ENCODE measurements at places on chromosomes 2 and 18.

DNA sequence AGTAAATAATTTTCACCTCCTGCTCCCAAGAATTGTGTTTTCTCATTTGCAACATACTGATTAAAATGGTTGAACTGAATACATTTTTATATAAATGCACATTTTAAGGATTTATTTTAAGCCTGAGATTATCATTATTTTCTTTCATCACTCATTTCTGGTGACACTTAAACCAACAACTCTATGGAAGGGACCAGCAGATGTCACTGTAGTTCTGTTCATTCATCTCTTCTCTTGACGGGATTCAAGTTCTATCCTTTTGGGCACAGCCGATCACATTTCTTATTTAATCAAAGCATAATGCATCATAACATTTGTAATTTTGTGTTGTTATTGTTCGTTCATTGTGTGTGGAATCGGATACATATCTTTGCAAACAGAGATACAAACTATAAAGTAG, 417.9 kb downstream of the HRH4 start:
- peak; percentile 83 for DNase-seq

- no peak for DNase-seq
Observed at GRCh38 chr2:185338104-185338503, 400.5 kb upstream of the FSIP2 start.

DNA sequence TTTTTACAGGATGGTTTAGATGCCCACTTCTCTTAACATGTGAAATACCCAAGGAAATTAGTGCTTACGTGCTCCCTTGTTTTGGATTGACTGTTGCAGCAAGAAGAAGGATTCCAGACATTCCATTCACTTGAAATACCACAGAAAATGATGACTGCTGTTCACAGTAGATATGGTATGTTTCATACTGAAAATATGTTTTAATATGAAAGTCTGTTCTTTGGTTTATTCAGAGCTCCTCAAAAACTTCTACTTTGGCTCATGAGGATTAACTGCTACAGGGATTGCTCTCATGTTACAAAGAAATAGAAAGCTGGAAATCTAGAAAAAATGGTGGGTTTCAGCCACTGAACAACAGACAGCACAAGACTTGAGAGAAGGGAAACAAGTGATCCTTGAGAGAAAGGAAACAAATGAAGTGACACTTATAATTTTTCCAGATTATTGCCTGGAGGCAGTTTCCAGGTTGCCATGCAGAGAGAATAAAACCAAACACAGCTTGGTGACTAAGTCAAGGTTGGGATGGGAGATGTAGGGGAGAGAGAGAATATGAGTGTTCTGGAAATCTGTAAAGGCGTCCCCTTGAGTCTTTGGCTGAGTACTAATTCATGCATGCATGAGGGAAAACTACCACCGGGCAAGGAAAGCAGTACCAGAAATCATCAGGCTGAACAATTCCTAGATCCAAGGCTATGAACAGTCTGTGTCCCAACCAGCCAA, 348.1 kb downstream of the CLIP4 start:
- no peak for DNase-seq

GRCh38 chr2:199404841-199405240, 52.9 kb downstream of the SATB2 start:
- DNase-seq, result no peak

DNA sequence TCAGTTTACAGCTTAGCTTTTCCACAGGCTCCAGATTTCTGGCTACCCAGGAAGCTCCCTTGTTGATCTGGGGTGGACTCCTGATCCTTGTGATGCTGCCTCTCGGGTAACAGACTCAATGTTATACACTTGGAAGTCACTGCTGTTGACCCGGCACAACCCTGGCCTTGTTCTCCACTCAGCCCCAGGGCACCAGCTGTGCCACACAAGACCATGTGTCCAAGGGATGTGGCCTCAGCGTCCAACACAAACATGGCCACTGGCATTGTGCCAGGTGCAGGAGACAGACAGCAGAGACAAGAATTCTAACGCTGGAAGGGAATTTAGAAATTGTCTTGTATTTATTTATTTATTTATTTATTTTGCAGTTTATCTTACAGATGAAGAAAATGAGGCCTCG, 39.0 kb upstream of the PPP4R1 start:
- peak; percentile 76 for DNase-seq

DNA sequence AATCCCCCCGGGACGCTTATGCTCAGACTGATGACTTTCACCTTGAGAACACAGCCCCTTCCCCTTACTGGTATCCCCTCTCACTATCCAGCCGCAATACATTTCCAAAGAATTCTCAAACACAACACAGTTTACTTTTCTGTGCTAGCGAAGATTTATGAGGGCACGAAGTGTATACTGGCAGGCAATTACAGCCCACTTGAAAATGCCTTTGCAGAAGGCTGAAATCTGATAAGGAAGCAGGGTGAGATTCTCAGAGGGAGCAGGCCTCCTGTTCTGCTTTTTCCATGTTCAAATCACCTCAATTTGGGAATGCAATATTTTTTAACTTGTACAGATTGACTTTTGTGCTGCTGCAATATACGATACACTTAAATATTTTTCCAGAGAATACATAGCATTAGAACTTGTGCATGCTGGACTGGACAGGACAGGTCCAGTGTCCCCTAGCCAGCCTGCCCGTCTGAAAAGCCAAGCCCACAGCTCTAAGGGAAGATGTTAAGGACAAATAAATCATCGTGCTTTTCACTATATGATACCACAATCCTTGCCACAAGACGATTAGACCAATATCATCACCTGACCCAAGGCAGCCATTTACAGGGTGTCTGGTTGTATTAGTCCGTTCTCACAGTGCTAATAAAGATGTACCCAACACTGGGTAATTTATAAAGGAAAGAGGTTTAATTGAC, 262.1 kb downstream of the EPHA4 start:
- DNase-seq, result no peak

DNA sequence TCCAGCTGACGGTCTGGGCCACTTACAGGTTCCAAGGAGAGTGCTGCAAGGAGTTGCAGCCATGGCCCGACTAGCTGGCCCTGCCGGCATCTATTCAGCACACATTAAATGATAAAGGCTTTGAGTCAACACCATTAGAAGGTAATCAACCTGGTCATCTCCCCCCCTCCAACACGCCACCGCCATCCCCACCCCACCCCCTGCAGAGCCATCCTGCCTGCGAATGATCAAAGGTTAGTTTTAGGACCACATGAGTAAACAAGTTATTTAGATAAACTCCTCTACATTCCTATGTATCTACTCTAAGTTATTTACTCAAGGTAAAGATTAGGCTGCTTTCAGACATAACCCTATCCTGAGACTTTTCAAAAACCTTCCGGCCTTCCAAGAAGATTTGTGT, 349.3 kb upstream of the SLC39A10 start:
- DNase-seq, result no peak

- DNase-seq, result peak; percentile 5
Observed at GRCh38 chr18:56962322-56962721, 184.6 kb upstream of the BOD1L2 start.

- no peak for DNase-seq
Observed at GRCh38 chr18:39191058-39191457, 1625.5 kb upstream of the CELF4 start.

DNA sequence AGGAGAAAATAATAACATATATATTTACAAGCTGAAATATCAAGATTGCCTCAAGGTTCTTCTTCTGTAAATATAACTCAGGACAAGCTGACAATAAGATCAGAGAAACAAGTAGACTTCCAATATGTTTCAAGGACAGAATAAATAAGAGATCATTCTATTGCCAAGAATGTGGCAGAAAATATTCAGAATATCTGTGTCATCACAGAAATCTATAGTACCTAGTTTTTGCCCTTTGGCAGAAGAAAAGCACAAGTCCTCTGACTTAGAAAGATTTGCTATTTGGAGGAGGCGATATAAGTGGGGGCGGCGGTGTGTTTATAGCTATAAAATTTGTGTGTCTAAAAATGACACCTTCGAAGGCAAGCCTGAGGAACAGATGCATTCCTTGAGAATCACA, 34.3 kb downstream of the ARHGAP15 start:
- DNase-seq, result no peak

GRCh38 chr18:42033137-42033810, 78.2 kb downstream of the PIK3C3 start:
- no peak for DNase-seq

GRCh38 chr18:23580677-23581367, 5.5 kb downstream of the NPC1 start:
- DNase-seq, result no peak

- no peak for DNase-seq
Observed at GRCh38 chr2:234478121-234478858, 18.6 kb downstream of the ARL4C start.

- no peak for DNase-seq
Observed at GRCh38 chr2:170533156-170533555, 182.0 kb upstream of the SP5 start.

GRCh38 chr18:6249788-6250187, 164.9 kb downstream of the L3MBTL4 start:
- no peak for DNase-seq

GRCh38 chr2:240232961-240233884, 92.8 kb upstream of the OTOS start:
- peak; percentile 87 for DNase-seq

- DNase-seq, result peak; percentile 9
Observed at GRCh38 chr2:3127710-3128109, 249.9 kb downstream of the EIPR1 start.

DNA sequence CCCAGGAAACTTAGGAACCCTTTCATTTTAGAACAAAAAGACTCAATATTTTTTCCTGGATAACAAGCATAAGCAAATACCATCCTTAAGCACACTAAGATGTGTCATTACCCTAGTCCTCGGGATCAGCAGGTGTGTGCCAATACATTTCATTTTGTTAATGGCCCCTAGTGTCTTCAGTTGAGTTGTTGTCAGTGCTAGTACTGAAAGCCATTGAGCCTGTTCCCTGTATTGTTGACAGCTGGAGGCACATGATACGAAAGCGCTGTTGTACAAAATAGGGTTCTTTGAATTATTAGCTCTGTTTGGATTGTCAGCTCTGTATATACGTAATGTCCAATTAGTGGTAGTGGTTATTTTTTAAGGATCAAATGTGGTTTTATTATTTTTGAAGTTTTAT, 29.5 kb downstream of the VAPA start:
- DNase-seq, result no peak

DNA sequence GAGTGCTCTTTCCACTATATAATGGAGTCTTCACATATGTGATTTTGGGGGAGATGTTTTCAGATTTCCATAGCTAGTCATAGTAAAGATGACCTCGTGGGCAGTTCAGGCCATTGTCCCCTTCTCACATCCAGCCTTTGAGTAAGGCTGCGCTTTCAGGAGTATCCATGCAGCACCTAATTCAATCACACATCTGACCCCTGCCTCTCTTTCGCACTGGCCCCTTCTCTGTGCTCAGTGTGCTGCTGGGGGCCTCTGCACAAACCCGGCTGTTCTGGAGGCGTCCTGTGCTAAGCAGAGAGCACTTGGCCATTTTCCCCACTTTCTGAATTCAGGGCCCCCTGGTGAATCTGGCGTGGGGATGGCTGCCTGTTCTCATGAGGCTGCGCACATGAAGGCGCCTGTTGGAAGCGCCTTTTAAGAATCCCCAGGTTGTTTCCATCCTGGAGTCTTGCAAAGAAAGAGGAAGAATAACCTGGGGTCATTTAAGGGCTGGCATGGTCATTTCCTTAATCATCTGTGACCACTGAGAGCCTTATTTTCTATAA, 96.0 kb upstream of the ALPP start:
- DNase-seq, result no peak

DNA sequence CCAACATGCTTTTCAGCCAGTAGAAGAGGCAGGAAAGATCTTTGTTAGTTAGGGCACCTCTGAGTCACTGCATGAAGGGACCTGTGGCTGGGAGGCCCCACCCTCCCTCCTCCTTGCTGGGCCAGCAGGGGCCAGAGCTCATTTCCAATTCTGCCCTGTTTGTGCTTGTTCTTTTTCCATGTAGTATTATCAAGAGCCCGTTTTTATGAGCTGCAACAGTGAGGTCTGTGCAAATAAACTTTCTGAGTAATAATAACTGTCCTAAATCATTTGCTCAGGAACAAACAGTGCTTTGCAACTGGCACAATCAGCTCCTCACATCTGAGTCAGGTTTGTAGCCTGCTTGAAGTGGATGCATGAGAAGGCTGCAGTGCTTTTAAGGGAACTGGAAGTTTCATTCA, 128.0 kb downstream of the ARL4C start:
- no peak for DNase-seq

DNA sequence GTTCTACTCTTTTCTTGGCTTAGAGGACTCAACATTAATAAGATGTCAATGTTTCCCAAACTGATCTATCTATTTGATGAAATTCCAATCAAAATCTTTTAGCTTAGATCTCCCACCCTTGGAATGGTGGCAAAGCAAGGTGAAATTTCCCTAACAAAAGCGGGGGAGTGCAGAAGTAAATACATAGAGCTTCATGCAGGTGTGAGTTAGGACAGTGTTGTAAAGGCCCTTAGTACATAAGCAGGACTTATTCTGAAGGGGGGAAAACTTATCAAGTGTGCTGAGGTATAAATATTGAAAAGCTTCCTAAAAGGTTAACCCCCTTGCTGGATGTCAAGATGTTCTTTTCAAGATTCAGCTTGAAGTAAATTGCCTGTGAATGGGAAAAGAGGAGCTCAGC, 608.6 kb upstream of the CELF4 start:
- no peak for DNase-seq

DNA sequence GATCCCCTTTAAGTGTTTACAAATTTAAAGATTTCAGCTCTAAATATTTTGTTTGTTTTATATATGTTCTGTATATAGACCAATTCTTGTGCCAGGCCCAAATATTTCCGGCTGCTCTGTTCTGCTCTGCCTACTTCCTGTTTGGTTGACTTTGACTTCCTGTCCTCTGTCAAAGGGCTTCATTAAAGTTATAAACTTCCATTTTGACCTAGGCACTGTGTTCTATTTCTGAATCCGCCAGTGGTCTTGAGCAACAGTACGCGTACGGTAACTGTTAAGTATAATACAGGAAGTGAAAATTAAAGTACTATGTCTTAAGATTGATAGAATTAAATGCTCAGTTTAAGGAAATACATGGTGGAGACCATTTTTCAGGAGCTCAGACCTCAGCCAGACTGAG, 13.5 kb upstream of the REL start:
- DNase-seq, result peak; percentile 26

DNA sequence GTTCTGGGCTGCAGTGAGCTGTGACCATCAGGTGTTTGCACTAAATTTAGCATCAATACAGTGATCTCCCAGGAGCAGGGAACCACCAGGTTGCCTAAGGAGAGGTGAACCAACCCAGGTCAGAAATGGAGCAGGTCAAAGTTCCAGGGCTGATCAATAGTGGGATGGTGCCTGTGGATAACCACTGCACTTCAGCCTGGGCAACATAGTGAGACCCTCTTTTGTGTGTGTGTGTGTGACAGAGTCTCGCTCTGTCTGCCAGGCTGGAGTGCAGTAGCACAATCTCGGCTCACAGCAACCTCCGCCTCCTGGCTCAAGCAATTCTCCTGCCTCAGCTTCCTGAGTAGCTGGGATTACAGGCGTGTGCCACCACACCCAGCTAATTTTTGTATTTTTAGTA, 163.7 kb upstream of the SERTAD2 start:
- DNase-seq, result no peak

DNA sequence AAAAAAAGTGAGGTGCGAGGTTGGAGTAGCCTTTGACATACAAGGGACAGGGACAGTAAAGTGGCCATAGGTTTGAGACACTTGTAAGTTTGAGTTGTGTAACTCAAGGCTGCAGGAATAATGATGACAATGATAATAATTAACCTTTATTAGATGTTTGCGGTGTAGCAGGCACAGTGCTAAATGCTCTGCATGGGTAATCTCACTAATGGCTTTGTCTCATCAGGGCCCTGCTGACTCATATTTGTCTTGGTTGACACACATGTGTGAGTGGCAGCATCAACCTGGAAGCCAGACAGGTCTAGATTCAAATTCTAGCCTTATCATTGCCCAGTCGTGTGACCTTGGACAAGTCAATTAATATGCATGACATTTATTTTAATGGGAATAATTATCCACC, 126.2 kb downstream of the FSHR start:
- no peak for DNase-seq

Data from dermis blood vessel endothelial cell (primary cell).